ENCODE measurements at places on chromosomes 1 and 21. TPM values are rescaled to one million over a fixed set of nuclear protein-coding genes. Genes with fewer than 3 reads are reported as not detected.

DNA sequence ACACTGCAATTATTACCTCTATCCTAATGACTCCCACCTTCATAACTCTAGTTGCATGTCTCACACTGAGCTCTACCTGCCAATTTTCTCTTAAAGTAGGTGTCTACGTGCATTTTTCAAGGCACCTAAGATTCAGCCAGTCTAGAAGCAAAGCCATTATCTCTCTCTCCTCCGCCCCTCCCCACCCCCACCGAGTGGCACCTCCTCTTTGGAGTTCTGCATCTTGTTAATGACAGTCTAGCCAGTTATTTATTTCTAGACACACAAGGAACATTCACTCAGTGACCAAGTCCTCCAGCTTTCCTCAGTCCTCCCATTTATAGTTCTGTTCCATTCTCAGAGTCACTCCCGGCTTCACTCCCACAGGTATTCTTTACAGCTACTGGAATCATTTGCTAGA lies 47.6 kb downstream of the ASTN1 start:
- DNase-seq = no peak
- no peak overlapping the region for H3K27ac ChIP-seq
- H3K27me3 ChIP-seq = no peaks in the 10 kb centered on the region
- H3K4me1 ChIP-seq = no peaks in the 10 kb centered on the region
- H3K36me3 ChIP-seq = no peaks in the 10 kb centered on the region
- H3K4me3 ChIP-seq = no peak overlapping the region

FCRL6 gene
- 2.9 TPM for total RNA-seq

DNA sequence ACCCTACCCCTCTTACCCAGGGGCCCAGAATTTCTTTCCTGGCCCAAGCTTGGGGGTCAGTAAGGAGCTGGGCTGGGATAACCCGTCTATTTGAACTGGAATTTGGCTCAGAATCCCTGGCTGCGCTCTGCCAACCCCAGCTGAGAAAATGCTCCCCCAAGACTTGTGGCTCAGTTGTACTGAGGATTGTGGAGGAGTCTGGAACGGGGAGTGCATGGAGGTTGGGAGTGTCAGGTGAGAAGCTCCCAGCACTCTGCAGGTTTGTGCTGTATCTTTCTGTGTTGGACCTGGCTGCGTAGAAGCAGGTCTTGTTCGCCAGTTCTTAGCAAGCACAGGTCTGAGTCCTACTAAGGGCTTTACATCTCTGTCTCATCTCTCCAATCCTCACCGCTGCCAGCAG lies 1.6 kb downstream of the TCEA3 start:
- DNase-seq = no peak
- H3K27me3 ChIP-seq = peaks cover 6% of the 10 kb centered on the region
- H3K4me1 ChIP-seq = peaks cover 39% of the 10 kb centered on the region
- peak overlapping the region; percentile 76 for H3K27ac ChIP-seq

CCDC27 gene
- not detected for total RNA-seq

HSF2BP gene
- not detected for total RNA-seq

GRCh38 chr1:245684571-245684970 lies 529.8 kb downstream of the KIF26B start:
- H3K27me3 ChIP-seq = no peaks in the 10 kb centered on the region
- no peak for DNase-seq
- H3K4me1 ChIP-seq = no peaks in the 10 kb centered on the region
- no peak overlapping the region for H3K27ac ChIP-seq
- no peak overlapping the region for H3K4me3 ChIP-seq
- no peaks in the 10 kb centered on the region for H3K36me3 ChIP-seq

CIART gene
- 7.5 TPM for total RNA-seq
